Left lung (tissue), 14 donors: ENCODE measurements at places on chromosomes 5 and 9. TPM values are rescaled to one million over a fixed set of nuclear protein-coding genes. Genes with fewer than 3 reads are reported as not detected.

VCAN gene
- 217 TPM for total RNA-seq

TMEM174 gene
- total RNA-seq, result not detected

CDC20B gene
- total RNA-seq, result not detected

S1PR3 gene
- total RNA-seq, result 6.9 TPM

PCDHA3 gene
- 0.73 TPM for total RNA-seq

SLC36A2 gene
- total RNA-seq, result not detected

SOX30 gene
- 0.15 TPM for total RNA-seq

LHX3 gene
- not detected for total RNA-seq

PCDHB13 gene
- total RNA-seq, result 1.8 TPM

IFNW1 gene
- total RNA-seq, result not detected

TXNDC15 gene
- 78.2 TPM for total RNA-seq

ZDHHC12 gene
- 42.2 TPM for total RNA-seq

MEIKIN gene
- total RNA-seq, result 0.85 TPM

QRFP gene
- 0.16 TPM for total RNA-seq

CRB2 gene
- total RNA-seq, result 0.08 TPM

SPINK7 gene
- not detected for total RNA-seq

TLE1 gene
- 15.1 TPM for total RNA-seq

HINT1 gene
- total RNA-seq, result 169 TPM

UNC13B gene
- total RNA-seq, result 76.0 TPM

EGFLAM gene
- 2.6 TPM for total RNA-seq

MCTP1 gene
- 55.1 TPM for total RNA-seq

SLC4A9 gene
- not detected for total RNA-seq

KIAA0825 gene
- total RNA-seq, result 6.3 TPM
